ENCODE measurements at places on chromosomes 2 and 18.

- no peak for DNase-seq
Observed at GRCh38 chr2:9113262-9113661, 93.3 kb upstream of the ASAP2 start.

DNA sequence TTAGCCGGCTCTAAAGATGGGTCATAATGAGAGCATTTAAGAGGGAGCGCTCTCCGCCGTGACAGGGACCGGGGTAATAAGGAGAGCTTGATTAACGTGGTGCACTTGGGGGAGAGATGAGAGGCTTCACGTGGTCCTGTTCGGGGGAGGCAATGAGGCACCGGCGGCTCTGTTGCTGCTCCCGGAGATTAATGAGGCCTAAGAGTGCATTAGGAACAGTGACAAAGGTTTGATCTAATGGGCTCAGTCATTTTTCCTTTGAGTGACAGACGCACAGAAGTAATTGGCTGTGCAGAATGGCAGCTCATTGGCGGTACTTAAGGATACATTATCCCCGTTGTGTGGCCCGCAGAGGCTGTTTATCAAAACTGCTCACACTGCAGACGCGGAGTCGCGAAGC is 250.7 kb downstream of the GBX2 start:
- DNase-seq = no peak

DNA sequence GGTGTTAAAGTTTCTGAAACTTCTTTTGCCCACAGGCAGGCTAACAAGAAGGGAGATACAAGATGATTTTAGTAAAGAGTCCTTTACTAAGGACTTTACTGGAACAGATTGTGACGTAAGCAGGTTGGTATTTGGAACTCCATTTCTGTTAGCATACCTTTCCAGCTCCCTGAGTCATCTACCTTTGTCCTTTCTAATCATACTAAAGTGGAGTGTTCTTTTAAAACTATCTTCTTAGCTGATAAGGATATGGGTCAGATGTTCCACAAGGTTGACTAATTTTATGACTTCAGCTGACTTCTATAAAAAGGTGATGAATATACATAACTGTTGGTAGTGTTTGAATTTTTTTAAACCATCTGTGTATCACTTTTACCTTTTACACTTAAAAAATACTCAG is 21.1 kb downstream of the UGP2 start:
- DNase-seq = no peak

DNA sequence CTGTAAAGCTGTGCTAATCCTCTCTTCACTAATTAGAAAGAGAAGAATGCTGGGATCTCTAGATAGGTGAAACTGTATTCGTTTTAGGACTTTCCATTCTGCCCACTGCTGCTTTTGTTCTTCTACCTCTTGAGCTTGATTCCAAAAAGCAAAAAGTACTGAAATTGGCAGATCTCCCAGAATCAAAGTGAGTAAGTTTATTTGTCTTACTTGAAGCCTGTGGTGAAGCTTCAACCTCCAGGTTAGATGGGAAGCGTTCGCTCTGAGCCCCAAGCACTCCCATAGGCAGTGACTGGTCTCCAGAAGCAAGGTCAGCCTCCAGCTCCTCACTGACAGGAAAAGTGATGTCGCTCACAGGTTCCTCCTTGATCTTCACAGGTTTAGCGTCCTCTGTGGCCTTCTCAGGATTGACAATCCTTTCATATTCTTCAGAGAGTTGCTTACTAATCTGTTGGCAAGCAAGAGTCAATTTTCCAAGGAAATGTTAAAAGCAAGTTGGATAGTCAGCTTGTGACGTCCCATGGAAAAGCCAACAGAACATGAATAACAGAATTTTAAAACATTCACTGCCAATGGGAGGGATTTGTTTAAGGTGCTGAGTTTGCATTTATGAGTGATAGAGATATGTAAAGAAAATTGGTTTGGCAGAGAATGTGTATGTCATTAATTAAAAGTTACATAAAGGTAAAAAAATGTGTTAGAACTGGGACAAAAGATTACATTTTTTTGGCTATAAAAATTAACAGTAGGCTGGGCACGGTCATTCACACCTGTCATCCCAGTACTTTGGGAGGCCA is 8.1 kb downstream of the SUPT7L start:
- DNase-seq = no peak

GRCh38 chr2:9760902-9761228 is 82.4 kb upstream of the TAF1B start:
- no peak for DNase-seq
